ENCODE measurements at places on chromosomes 16 and 17.

GRCh38 chr17:78255953-78256706 is 24.7 kb downstream of the TMEM235 start:
- DNase-seq = no peak

- no peak for DNase-seq
Observed at GRCh38 chr17:47267354-47267828, 13.8 kb downstream of the ITGB3 start.

- DNase-seq = no peak
Observed at GRCh38 chr16:26395700-26396099, 671.0 kb upstream of the C16orf82 start.

DNA sequence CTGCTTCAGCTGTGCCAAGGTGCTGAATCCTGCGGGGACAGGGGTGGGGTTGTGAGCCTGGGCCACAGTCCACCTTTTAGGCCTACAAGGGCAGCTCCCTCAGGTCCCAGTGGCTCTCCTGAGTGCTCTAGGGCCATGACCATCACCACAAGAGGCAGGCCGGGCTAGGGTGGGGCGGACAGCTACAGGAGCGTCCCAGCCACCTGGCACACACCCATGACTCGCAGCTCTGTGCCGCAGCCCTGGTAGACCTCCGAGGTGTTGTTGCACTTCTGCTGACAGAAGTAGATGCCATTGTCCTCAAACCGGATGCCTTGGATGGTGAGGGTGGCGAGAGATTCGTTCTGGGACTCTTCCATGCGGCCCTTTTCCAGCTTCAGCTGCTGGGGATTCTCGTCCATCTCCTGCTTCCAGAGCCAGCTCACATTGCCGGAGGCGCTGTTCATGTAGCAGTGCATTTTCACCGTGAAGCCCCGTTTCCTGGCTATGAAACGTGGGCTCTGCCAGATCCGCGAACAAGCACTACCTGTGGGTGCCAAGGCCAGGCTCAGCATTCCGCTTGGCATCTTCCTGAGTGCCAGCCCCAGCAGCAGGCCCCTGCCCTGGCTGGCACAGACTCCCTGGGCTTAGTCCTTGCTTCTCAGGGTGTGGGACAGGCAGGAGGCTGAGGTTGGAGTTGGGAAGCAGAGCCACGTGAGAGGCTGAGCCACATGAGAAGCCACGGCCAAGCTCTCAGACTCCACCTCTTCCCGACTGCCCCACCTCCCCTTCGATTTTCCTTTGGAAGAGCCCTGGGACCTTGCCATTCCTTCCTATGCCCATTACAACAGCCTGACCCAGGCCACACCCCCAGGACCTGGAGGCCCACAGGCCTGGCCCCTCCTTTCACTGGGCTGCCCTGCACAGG is 2.0 kb downstream of the CD79B start:
- DNase-seq = no peak

DNA sequence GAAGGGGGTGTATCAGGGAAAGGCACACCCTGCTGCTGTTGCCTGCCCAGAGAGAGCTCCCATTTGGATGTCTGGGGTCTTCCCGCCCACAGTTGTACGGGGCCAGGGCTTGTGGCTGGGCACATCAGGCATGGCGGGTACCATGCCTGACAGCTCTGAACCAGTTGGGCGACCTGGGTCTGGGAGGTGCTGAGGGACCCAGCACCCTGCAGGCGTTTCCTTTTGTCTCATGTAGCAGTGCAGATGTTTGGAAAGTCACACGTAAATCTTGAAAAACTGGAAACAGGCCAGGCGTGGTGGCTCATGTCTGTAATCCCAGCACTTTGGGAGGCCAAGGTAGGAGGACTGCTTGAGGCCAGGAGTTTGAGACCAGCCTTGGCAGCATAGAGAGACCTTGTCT is 8.4 kb upstream of the JPT2 start:
- no peak for DNase-seq

DNA sequence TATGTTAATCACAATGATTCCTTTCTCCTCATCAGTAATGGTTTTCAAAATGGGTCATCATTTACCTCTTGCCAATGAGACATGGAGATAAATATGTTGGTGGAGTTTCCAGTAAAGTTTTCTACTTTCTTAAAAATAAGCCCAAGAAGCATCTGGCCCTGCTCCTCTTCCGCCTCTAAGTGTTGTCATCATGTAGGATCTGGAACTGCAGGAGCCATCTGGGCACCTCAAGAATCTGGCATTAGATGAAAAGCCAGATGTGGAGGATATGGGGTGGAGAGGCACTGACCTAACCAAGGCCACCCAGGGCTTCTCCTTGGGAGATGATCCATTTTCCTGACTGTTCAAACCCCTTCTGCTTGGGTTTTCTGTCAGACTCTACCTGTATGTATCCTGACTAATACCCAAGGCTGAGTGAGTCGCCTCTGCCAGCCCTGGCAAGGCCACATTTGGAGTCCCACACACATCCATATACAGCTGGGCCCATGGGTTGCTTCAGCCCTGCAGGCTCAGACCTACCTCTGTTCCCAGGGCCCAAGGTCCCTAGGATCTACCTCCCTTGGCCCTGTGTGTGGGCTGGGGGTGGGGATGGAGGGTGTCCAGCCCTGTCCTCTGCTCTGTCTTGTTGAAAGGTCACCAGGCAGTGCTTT is 24.6 kb downstream of the CCDC182 start:
- no peak for DNase-seq

GRCh38 chr16:66695935-66696668 is 441 bp downstream of the CMTM4 start:
- DNase-seq = no peak

GRCh38 chr17:36611345-36612072 is 10.1 kb downstream of the MRM1 start:
- no peak for DNase-seq

- DNase-seq = no peak
Observed at GRCh38 chr17:4136373-4136772, 6.5 kb downstream of the ZZEF1 start.

- DNase-seq = no peak
Observed at GRCh38 chr17:76924345-76925342, 56.4 kb downstream of the MGAT5B start.

- DNase-seq = no peak
Observed at GRCh38 chr17:4823373-4824089, 9.6 kb upstream of the MINK1 start.

GRCh38 chr17:79826204-79826680 is 13.0 kb downstream of the CBX4 start:
- no peak for DNase-seq

- no peak for DNase-seq
Observed at GRCh38 chr17:64160378-64160777, 30.4 kb upstream of the ERN1 start.

- DNase-seq = no peak
Observed at GRCh38 chr17:82300707-82301270, 16.6 kb downstream of the CD7 start.

- no peak for DNase-seq
Observed at GRCh38 chr16:1746693-1747195, 24.6 kb downstream of the NME3 start.

DNA sequence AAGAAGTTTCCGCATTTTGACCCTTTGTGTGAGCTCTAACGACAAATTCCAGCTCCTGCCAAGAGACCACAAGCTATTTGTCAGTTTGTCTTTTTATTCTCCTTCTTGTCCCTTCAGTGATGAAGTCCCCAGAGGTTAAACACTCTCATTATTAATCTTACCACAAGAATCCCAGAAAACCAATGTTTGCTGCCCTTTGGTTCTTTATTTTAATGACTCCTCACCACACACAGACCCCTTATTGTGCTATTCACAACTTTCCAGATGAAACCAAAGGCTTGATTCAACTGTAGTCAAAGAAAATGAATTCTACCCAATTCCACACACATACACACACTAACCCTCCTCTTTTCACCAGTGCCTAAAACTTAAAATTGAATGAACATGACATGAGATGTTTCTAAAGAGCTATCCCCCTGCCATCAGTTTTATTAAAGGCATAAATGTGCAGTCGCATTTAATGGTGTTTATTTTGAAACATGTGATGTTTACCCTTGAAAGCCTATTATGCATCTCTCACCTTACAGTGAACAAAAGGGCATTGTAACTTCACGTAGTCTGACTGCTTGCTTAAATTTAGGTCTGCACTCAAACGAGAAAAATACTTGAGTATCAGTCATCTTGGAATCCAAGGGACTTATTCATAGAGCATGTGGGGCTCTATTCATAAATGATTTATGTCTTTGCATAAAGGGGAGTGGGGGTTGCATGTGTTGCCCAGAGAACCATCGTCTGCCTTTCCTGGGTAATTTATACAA is 44.1 kb downstream of the PCTP start:
- DNase-seq = no peak

DNA sequence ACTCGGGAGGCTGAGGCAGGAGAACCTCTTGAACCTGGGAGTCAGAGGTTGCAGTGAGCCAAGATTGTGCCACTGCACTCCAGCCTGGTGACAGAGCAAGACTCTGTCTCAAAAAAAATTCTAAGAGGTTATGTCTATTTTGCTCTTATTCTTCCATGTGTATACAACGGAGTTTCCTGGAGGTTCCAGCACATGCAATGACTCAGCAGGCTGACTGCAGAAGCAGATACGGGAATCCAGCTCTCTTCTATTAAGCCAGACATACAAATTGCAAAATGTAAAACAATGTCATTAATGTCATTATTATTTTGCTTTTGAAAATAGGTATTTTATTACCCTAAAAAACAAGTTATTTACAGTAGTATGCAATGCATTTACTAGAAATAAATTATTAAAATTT is 18.4 kb downstream of the MIEF2 start:
- DNase-seq = no peak

- no peak for DNase-seq
Observed at GRCh38 chr16:53282975-53283946, 151.0 kb upstream of the RBL2 start.

- no peak for DNase-seq
Observed at GRCh38 chr17:44585315-44585714, 28.0 kb downstream of the FZD2 start.

- no peak for DNase-seq
Observed at GRCh38 chr17:78934681-78935418, 9.7 kb upstream of the TIMP2 start.

DNA sequence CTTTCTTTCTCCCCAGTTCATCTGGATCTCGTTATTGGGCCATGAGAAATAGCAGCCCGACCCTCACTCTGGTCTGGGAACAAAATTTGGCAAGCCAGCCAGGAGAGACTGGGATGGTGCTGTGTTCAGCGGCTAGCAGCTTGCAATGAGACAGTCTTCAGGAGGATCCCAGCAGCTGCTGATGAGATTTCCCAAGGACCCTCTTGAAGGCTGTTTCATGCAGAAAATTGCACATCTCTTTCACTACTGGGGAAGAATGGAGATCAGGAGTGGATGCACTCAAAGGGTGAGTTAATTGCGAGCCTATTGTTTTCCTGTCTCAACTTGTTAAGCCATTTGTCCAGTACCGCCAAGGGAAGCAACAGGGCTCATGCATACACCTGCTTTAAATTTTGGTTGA is 5.5 kb upstream of the COIL start:
- DNase-seq = no peak

DNA sequence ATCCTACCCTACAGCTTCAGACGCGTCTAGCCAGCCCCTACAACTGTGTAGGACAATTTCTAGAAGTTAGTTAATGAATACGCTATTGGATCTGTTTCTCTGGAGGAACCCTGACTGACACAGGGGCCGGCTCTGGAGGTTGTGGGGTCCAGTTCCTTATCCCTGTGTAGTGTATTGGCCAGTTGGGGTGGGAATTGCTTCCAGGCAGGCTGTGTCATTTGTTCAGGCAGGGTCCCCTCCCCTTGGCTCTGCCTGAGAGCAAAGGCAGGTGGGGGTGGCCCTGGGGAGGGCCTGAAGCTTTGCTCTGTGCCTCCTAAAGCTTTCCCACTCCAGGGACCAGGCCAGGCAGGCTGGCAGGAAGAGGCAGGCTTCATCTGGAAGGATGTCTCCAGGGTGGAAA is 11.7 kb upstream of the CETP start:
- DNase-seq = no peak

DNA sequence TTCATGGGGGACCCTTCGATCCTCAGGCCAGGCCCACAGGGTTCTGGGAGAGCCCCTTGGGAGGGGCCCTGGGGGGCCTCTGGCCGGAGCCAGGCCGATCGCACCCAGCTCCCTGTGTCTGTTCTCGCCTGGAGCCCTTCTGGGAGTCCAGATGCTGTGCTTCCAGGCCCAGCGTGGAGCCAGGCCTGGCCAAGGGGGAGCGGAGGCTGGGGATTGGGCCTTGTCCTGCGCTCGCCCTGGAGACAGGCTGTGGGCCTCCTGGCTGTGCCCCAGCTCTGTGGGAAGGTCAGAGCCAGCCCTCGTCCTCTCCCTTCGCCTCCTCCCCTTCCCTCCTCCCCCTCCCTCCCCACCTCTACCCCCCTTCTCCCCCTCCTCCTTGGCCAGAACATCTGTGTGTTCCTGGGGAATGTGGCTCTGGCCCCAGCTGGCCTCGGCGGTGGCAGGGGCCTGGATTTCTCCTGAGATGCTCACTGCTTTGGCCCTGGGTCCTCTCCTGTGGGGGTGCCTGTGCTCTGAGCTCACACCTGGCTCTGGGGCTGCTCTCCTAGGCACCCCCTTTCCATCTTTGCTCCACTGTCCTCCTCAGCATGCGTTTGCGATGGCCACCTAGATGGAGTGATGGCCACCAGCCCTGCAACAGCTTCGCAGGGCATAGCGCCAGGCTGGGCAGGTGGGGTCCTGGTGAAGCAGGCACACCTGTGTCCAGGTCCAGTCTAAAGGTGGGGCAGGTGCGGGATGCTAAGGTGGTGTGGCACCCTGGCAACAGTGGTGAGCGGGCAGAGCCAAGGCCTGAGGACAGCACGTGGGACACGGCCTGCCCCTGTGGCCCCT is 90.6 kb upstream of the CIBAR2 start:
- no peak for DNase-seq

- DNase-seq = no peak
Observed at GRCh38 chr17:77693301-77693700, 265.2 kb upstream of the TNRC6C start.

Data from SIG-M5 (cell line).